ENCODE measurements at places on chromosomes 11 and 22.

- DNase-seq, result no peak
These were observed 55.0 kb upstream of the DEPDC7 start for GRCh38 chr11:32960553-32961164.

GRCh38 chr11:129366737-129367597, 8.7 kb upstream of the BARX2 start:
- no peak for DNase-seq

- no peak for DNase-seq
These were observed 866.0 kb downstream of the BRD1 start for GRCh38 chr22:48961705-48962104.

DNA sequence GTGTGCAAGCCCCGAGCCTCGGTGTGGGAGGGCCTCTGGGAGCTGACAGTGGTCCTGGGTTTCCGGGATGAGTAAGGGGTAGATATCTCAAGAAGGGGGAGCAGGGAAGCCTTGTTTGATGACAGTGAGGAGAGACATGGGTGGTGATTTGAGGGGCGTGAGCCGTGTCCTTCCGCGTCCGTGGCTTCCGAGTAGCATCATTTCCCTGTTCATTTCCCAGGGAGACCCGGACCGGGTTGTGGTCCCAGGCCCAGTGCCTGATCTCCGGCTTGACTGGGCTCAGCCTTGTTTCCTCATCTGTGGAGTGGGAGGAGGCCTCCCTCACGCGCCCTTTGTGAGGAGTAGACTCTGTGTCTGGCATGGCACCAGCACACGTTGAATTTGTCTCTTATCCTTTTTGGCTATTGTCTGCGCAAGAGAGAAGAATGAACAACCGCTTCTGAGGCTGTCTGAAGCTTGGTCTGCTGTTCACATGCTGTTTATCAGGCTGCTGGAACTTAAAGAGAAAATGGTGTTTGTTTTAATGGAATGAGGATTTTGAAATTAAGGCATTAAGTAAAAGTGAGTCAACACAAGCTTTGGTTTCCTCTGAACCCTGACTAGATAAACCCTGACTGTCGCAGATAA, 348.5 kb downstream of the TBC1D22A start:
- DNase-seq, result no peak

GRCh38 chr11:1008001-1008802, 28.3 kb downstream of the MUC6 start:
- no peak for DNase-seq

- DNase-seq, result no peak
These were observed 429.0 kb downstream of the MIAT start for GRCh38 chr22:27086080-27087044.

- DNase-seq, result no peak
These were observed 65.1 kb downstream of the CLMP start for GRCh38 chr11:123129920-123130319.

GRCh38 chr22:27778294-27779090, 23.1 kb downstream of the MN1 start:
- DNase-seq, result no peak

- no peak for DNase-seq
These were observed 61.8 kb downstream of the FBLN1 start for GRCh38 chr22:45564349-45565030.

DNA sequence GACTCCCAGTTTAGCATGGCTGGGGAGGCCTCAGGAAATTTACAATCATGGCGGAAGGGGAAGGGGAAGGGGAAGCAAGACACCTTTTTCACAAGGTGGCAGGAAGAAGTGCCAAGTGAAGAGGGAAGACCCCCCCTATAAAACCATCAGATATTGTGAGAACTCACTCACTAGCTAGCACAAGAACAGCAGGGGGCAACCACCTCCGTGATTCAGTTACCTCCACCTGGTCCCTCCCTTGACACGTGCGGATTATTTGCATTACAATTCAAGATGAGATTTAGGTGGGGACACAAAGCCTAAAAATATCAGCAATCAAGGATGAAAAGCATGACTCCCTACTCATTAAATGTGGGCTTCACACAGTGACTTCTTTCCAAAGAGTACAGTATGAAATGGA, 155.0 kb upstream of the CCDC90B start:
- no peak for DNase-seq

GRCh38 chr11:2886191-2886894, 768 bp upstream of the CDKN1C start:
- no peak for DNase-seq

DNA sequence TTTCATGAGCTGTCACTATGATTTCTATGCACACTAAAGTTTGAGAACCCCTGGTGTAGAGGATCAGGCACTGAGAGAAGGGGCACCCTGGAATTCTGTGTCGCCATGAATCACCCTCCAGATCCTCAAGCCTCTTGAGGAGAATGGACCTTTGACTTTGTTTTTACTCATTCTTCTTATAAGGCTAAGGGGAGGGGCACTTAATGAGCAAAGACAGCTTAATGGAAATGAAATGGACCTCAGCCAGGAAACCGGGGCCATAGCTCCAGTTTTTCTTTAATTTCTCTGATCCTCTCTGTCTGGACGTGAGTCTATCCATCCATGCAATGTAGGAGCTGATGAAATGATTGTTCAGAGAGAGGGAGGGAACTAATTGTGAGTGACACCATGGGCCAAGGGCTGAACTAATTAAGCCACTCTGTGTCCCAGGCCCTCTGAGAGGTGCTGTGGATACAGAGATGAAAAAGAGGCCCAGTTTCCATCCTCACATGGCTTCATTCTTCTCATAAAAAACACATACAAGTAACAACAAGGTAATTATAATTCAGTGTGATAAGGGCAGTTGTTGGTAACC, 32.8 kb downstream of the OR2AT4 start:
- DNase-seq, result no peak

DNA sequence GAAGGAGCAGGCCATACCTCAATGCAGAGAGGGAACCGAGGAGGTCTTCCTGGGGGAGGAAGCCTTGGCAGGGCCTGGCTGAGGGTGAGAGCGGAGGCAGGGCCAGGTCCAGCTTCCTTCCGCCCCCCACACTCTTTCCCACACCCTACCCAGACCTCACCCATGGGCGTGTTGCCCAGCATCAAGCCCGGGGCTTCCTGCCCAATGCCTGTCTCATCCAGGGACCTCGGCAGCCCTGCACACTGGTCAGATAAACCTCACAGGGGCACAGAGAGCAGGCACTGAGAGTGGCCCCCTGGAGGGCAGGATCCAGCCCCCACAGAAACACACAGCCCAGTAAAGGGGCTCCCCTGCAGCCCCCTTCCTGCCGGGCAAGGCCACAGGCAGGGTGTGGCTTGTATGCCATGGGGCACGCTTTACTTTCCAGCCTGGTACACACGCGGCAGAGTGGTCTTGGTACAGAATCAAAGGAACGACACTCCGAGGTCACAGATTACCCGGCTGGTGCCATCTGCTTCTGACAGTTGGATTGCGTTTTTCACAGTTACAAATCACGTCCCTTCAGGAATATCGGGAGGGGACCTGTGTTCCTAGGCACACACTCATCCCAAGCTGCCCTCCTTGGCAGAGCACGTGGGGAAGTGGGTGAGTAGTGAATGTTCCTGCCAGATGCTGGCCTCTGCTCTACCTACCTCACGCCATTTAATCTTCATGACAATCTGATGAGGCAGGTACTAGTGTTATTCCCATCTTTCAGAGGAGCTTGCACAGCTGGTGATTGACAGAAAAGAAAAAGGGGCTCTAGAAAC, 20.0 kb upstream of the CD5 start:
- no peak for DNase-seq

GRCh38 chr11:84819128-84819527, 808.0 kb downstream of the DLG2 start:
- no peak for DNase-seq

GRCh38 chr11:2413742-2414579, 13.4 kb downstream of the TSSC4 start:
- no peak for DNase-seq

GRCh38 chr11:134949121-134950090, 537.4 kb upstream of the B3GAT1 start:
- DNase-seq, result no peak

DNA sequence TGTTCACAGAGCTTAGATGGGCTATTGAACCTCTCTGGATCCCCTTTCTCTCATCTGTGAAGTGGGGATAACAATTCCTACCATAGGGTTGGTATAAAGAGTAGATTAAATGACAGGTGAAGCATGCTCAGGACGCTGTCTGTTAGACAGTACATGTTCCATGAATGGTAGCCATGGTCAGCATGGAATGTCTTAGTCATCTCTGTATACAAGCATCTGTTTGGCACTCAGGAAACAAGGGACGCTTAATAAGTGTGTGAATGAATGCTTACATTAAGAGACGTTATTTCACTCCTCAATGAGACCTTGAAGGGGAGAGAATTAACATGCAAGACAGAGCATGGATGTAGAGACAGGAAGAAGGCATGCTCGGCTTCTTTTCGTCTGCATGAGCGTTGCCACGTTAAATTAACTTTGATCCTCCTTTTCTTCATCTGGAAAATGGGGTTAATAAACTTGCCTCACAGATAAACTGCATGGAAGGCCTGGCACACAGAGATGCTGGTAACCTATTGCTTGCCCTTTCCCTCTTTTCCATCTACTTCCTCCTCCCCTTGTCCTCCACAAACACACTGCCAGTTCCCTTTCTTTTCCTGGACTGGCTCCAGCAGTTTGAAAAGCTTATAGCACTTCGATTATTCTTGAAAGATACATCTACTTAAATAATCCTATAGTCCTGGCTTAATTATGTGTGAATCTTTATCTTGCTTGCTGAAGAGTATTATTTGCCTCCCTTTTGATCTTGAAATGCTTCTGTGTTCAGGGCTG, 267.2 kb upstream of the MTNR1B start:
- DNase-seq, result no peak

DNA sequence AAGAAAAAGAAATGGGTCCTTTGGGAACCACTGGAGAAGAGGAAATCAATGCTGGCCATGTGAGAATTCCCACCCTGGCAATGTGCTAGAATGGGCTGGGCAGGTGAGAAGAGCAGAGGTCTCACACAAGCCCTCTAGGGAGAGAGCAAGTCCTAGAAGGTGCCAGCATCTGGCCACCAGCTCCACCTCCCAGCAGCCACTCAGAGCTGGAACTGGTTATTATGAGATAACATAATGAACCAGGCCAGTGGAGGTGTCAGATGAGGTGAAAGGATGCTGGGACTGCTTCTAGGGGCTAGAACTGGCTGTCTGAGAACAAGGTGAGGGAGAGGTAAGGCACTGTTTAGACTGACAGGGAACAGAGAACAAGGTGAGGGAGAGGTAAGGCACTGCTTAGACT, 29.3 kb downstream of the NEFH start:
- DNase-seq, result no peak

GRCh38 chr11:35105319-35106079, 33.5 kb upstream of the CD44 start:
- no peak for DNase-seq

GRCh38 chr11:87351676-87352075, 313.9 kb downstream of the TMEM135 start:
- DNase-seq, result no peak

DNA sequence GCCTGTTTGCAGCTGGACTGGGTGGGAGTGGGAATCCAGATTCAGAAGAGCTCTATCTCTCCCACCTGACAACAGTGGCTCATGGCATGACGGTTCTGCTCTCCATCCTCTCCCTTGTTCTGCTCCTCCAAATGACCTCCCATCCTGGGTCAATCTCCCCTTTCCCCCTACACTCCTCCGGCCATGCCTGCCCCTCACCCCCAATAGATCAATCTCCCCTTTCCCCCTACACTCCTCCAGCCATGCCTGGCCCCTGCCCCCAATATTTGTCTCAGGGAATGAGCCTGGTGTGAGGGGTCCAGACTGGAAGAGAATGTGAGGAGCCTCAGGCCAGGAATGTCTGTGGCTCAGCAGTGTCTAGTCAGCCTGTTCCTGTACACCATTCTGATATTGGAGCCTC, 30.9 kb upstream of the RIC3 start:
- DNase-seq, result no peak

DNA sequence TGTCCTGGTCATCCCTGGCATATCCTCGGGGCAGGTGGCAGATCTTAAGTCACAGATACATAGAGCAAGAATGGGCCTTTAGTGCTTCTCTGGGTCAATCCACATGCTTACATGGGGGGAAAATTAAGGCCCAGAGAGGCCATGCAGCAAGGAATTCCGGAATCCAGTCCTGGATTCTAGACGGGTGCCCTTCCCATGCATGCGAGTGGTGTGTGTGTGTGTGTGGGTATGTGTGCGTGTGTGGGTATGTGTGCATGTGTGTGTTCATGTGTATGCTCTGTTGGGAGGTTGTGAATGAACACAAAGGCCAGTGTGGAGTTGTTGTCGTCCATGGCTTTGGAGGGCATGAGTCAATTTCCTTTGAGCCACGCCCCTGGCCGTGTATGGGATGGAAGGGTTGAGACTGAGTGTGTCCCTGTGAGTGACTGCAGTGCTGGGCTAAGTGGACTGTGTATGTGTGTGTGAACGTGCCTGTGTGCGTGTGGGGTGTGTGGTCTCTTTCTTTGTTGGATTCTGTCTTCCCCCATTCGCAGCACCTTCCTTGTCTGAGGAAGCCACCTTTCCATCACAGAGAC, 33.4 kb upstream of the EIF3D start:
- no peak for DNase-seq

DNA sequence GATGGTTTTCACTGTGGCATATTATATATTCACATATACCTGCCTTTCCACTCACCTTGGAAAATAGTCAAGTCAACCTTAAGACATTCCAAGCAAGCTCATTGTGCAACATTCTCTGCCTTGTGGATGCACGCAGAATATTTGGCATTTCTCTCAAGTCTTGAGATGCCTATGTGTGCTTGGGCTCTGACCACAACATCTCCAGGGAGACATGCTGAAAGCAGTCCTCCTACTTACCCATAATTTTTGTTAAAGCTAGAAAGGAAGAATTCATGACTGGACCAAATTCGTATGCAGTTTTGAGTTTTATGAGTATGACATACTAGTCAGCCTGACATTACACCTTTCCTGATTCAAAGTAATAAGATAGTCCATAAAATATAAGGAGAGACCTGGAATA, 684.0 kb downstream of the OPCML start:
- DNase-seq, result no peak

DNA sequence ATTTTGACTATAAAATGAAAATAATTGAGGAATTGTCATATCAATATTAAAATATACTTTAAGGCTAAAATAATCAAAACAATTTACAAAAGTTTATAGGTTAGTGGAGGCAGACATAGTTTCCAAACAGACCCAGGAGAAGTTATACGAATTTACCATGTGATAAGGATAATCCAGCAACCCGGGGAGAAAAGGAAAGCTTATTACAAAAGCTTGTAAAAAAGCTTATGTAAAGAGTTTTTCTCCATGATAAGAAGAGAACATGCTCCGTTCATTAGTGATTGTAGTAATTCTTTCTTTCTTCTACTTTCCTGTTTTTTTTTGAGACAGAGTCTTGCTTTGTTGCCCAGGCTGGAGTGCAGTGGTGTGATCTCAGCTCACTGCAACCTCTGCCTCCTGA, 79.0 kb downstream of the ATXN10 start:
- DNase-seq, result no peak

GRCh38 chr11:131833366-131833765, 463.0 kb downstream of the NTM start:
- peak; percentile 27 for DNase-seq

GRCh38 chr22:37019309-37020191, at the start of the genes MPST and TST:
TSS of gene MPST (plus strand) at chr22:37019742. CDS start at chr22:37019837, 95 bp downstream.
TSS of gene TST (minus strand) at chr22:37019447. CDS start at chr22:37018732, 715 bp downstream.
- peak; percentile 37 for DNase-seq

All from CD4-positive, alpha-beta T cell treated with Interleukin-15 for 1 hour (primary cell).